ENCODE measurements at places on chromosomes 2 and 18.

DNA sequence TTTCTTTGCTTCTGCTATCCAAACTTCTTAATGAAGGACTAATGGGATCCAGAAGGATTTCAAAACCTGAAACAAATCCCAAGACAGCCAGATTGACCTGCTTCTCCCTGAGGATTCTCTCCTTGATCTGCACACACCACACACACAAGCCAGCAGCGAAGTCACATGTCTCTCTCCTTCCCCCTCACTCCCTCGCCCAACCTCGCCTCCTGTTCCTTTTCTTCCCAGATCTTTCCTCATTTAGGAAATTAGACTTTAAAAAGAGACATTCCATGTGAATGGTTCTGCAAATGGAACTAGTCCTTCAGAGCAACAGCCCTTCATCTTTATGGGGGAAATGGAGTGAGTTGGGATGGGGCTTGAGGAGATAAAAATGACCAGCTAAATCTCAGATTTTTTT, 639.1 kb upstream of the SETBP1 start:
- DNase-seq, result no peak

DNA sequence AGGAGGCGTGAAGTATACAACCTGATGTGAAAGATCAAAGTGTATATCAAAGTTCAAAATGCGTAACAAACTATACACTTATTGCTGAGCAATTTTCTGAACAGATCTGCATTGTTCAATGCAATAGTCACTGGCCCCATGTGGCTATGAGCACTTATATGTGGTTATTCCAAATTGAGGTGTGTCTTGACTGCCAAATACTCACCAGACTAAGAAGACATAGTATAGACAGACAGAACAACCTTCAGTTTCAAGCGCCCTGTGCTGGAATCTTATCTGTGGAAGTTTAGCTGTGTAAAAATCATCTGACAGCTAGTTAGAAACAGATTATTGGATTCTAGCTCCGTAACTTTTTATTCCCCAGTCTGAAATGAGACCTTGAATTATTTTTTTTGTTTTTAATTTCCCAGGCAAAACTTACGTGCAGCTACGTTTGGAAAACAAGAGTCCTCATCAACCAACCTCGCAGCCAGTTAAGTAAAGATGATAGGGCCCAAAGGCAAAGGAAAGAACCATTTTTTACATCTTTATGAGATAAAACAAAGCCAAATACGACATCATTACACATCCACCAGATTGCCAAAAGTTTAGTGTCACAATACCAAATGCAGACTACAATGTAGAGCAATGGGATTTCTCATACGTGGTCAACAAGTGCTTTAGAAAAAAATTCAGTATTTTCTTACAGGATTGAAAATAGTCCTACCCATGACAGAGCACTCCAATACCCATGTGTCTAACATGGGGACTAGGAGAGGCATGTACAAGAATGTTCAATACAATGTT, 37.2 kb downstream of the MBOAT2 start:
- no peak for DNase-seq

DNA sequence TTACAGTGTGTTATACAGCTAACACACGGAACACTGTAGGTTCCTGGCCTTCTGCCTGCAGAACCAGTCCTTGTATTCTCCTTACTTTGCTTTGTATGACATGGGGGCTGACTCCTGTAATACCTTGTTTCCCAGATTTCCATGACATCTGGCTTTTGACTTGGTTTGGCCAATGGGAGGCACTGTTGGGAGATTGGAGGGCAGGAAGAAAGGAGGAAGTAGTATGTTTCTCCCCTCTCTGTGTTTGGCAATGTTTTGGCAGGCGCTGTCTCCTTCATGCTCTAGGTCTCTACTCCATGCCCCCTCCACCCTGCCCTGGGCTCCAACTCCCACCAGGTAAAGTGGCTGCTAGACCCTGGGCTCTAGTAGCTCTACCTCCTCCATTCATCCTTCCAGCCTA, 331.1 kb upstream of the SLC14A2 start:
- DNase-seq, result no peak

DNA sequence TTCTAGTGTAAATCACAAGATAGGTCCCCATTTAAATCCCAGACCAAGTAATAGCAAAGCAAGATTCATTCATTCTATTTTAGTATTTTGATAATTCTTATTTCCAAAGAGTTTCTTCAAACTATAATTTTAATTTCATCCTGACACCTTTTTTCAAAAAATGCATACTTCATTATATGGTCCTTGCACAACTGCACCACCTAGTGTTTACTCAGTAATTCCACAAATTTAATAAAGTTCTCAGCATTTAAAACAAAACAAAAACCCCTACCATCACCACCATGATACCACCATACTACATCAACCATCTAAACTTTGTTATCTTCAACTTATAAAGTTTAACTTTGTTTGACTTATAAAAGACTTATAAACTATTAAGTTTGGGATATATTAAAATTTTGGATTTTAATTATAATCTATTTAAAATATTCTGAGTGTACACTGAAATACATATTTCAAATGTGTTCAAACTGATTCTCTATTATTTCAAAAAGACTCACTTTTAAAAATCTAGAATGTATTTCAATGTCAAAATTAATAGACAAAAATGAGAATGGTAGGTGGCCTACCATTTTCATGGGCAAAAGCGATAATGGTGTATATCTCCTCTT, 44.2 kb downstream of the WDPCP start:
- no peak for DNase-seq
